ENCODE measurements at places on chromosomes 3 and 15.
A peak's percentile ranks its signal among the peaks of the same experiment; 100 is the strongest.

GRCh38 chr3:169581633-169582032 lies 81.9 kb downstream of the MECOM start:
- no peak for DNase-seq

DNA sequence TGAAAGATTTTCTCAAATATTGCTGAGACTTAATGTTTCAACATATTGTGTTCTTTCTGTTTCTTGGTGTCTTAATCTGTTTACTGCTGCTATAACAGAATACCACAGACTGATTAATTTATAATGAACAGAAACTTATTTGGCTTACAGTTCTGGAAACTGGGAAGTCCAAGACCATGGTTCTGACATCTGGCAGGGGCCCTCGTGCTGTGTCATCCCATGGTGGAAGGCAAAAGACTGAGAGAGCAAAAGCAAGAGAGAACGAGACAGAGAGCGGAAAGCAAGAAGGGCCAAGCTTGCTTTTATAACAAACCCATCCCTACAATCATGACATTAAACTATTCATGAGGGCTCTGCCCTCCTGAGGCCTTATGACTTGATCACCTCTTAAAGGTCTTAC lies 88.7 kb downstream of the ARNT2 start:
- no peak for DNase-seq

DNA sequence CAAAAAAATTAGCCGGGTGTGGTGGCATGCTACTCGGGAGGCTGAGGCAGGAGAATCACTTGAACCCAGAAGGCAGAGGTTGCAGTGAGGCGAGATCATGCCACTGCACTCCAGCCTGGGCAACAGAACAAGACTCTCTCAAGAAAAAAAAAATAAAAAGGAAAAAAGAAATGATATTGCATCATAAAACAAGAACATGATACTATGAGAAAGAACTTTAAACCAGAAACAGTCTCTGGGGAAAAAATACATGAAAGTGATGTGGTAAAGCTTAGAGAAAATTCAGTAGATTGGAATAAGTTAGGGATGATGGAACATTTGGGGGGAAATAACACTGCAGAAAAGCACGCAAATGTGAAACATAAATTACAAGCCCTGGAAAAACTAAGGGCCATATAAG lies 54.7 kb downstream of the CRYGS start:
- DNase-seq: no peak

- DNase-seq: no peak
Measured at GRCh38 chr15:52140646-52141045, 28.1 kb upstream of the BCL2L10 start.

- peak; percentile 85 for DNase-seq
Measured at GRCh38 chr3:186815435-186815834, 9.2 kb upstream of the RFC4 start.

- peak; percentile 95 for DNase-seq
Measured at GRCh38 chr3:177934001-177934891, 602.0 kb upstream of the KCNMB2 start.

GRCh38 chr15:38587214-38587613 lies 22.6 kb upstream of the RASGRP1 start:
- DNase-seq: no peak

DNA sequence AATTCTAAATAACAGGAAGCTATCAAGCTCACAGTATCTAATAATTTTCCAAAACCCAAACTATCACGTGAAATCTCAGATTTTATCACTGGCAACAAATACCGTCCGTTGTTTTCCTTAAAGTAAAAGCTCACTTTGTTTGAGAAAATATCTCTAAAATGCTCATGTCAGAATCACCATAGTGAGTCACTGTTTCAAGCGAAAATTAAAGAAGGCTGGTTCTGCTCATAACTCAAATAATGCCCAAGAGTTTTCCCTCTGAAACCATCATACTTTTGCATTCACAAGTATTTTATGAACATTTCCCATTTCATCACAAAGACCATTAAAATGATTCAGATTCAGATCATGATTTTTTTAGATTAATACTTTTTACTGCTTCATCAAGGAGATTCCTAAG lies 50.6 kb downstream of the TBL1XR1 start:
- no peak for DNase-seq

DNA sequence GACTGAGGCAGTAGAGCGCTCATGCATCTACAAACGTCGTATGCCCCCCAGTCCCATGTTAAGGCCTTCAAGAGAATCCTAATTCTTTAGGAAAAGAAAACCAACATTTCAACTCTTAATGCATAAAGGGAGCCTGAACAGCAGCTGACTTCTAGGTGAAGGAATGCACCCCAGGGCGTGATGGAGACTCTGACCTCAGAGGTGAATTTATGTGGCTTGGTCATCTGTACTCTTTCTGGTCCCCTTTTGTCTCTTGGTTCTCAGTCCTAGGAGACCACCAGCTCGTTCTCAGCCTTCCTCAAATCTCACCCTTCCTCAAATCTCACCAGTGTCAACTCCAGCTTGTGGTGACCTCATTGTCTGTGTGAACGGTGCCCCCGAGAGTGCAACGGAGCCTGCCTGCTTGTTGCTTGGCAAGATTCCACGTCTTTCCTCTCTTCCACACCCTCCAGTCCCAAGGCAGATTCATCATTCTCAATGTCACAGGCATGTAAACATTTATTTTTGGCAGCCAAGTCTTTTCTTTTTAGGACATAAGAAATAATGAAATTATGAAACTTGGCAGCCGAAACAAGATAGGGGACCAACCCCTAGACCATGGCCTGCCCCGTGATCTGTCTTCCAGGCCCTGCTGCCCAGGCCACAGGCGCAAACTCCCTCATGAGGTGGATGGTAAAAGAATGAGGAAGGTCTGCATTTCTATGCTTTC lies 166.2 kb downstream of the ADAMTS17 start:
- DNase-seq: no peak

DNA sequence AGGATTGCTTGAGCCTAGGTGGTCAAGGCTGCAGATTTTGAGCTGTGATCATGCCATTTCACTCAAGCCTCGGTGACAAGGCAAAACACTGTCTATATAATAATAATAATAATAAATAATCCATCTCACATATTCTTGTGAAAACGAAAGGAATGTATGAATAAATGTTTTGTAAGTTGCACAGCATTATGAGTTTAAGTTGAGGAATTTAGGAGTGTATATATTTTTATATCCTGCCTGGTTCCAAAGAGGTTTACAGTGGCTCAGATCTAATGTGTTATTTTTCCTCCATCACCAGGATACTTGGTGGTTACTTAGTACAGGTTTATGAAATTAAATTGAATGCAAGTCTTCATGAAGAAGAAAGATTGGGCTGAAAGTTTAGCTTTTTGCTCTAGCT lies 77.2 kb downstream of the ATG7 start:
- DNase-seq: no peak

DNA sequence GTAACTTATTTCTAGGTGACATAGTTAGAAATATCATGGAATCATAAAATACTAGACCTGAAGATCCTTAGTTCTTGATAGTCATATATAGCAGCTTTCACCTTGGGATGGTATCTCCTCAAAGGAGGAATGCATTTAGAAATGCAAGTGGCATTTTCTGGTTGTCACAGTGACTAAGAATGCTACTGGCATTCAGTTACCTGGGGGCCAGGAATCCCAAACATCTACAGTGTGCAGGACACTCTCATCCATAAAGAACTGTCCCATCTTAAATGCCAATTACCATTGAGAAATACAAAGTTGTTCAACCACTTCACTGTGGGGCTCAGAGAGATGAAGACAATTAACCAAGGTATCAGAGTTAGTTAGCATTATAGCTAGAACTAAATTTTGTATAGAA lies 36.7 kb downstream of the MYH15 start:
- DNase-seq: peak; percentile 84

- peak; percentile 72 for DNase-seq
Measured at GRCh38 chr3:172155897-172156585, 116.7 kb downstream of the FNDC3B start.

DNA sequence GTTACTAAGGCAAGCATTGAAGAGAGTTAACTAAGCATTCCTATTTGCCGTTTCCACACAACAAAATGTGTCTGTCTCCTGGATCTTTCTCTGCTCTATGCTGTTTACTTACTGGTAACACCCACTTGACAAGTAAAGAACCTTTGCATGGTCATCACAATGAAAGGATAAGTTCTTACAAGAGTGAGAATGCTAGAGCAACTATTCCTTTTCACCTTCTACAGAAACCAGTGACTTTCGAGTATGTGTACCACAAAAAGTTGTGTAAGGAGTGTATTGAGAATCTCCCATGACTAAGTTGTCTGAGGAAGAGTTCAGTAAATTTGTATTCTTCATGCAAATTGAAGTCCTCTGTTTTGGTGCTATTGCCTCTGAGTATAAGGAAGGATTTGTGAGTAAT lies 10.8 kb downstream of the TIPARP start:
- DNase-seq: peak; percentile 71

DNA sequence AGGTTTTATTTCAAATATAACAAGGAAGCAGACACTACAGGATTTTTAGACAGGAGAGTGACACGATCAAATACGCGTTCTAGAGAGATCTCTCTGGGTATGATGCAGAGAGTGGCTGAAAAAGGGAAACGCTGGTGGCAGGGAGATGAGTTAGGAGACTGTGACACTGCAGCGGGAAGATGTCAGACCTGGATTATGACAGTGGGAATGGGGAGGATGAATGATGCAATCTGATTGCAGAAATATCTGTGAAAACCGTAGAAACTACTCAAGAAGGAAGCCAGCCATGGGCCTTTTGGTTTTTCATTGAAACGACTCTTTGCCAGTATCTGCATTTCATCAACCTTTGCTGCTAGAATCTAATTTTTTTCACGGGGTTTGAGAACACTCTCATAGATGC lies 157.9 kb downstream of the FAM43A start:
- DNase-seq: no peak

- no peak for DNase-seq
Measured at GRCh38 chr15:38671675-38672254, 107.2 kb upstream of the RASGRP1 start.

GRCh38 chr3:115720983-115721382 lies 97.7 kb downstream of the GAP43 start:
- no peak for DNase-seq

DNA sequence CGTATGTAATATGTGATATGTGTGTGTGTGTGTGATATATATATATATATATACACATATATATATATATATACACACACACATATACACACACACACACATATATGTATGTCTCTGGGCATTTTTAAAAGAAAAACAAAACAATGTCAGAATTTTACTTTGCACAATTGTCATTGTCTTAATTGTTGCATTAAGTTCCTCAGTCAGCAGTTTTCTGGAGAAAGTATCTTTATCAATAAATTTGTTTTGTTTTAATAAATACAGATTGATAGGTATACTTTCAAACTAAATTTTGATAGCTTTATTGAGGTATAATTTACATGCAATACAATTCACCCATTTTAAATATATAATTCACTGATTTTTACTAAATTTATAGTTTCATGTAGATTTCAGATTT lies 62.9 kb upstream of the SENP5 start:
- DNase-seq: no peak

- no peak for DNase-seq
Measured at GRCh38 chr15:81265256-81265943, 58.5 kb downstream of the STARD5 start.

- no peak for DNase-seq
Measured at GRCh38 chr3:106401666-106402490, 533.1 kb upstream of the CBLB start.

Data from mesendoderm (in vitro differentiated cells).